A549 treated with ZK216348 at 1 μM for 4 hours (cell line): ENCODE measurements at places on chromosomes 12 and 14. TPM values are rescaled to one million over a fixed set of nuclear protein-coding genes. Genes with fewer than 3 reads are reported as not detected.

The RTRAF gene
- total RNA-seq, result 239 to 347 TPM (median 244 TPM) in 5 replicates

The DEPDC4 gene
- total RNA-seq, result 0.72 to 2.1 TPM (median 1.1 TPM) in 5 replicates

The ERP27 gene
- total RNA-seq, result not detected in 5 replicates

The TMEM121 gene
- 2.1 to 11.7 TPM (median 10.8 TPM) in 5 replicates for total RNA-seq

The B4GALNT1 gene
- 27.2 to 51.6 TPM (median 49.2 TPM) in 5 replicates for total RNA-seq

The PKP2 gene
- 3.5 to 7.2 TPM (median 4.3 TPM) in 5 replicates for total RNA-seq

The UNC79 gene
- 0.01 to 0.04 TPM in 2 of 5 replicates, not detected in the others for total RNA-seq
